ENCODE measurements at places on chromosomes 7 and 10.

DNA sequence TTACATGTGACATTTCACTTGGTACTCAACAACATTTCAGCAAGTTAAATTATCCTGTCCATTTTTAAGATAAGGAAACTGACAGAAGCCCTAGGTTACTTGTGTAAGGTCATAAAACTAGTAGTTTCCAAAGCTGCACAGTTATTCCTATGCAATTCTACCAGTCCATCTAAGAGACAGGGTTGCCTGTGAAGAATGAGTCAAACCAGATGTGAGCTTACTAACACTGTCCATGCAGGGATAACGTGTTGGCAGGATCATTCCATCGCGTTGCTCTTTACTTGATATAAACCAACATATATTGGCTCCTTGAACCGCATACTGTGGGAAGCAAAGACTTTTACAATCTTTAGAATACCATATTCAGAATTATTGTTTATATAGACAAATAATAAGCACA, 280.9 kb upstream of the HGF start:
- peak; percentile 67 for DNase-seq

DNA sequence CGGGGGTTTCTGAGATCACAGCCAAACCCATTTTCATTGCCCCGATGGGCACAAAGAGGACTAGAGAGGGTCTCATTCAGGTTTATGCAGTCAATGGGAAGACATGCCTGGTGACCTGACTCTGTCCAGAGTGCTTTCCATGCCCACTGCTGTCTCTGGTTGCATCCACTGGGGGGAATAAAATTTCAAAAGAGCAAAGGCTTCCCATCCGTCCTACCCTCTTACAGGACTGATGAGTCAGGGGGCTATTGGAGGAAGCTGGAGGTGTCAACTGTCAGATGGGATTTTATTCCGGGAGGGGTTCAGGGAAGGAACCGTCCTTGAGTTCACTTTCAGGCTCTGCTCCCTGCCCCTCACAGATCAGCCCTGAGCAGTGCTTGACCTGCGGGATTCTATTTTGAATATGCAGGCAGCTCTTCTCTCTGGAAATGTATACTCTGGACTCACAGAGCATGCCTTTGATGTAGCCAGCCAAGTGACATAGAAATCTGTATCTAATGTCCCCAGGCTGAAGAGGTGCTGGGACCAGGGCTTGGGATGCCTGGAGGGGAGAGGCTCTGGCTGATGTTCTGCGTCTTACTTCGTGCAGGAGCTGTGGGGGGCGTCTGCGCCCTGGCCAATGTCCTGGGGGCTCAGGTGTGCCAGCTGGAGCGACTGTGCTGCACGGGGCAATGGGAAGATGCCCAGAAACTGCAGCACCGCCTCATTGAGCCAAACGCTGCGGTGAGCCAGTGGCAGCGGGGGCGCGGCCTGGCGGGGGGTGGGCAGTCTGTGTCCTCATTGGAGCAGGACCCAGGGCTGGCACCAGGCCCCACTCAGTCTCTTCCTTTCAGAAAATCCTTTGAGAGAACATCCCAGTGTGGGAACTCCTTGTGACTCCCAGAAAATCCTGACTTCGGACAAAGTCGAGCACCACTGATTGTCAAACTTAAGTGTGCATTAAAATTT, 12.0 kb downstream of the C10orf62 start:
- DNase-seq: no peak

DNA sequence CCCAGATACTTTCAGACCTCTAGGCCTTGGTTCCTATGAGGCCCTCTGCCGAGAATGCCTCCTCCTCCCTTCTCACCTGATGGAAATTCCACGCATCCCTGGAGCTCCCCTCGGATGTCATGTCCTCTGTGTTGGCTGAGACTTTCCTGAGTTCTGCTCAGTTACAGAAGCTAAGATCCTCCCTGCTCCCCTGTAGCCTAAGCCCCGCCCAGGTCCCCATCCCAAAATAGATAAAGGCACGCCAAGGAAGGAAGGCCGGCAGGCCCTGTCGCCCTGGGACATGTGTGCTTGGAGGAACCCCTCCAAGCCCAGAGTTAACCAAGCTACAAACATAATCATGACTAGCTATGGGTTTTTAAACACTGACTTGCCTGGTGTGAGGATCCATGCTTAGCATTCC, 123.5 kb downstream of the SORBS1 start:
- no peak for DNase-seq

- no peak for DNase-seq
Measured at GRCh38 chr7:13839063-13839462, 150.4 kb downstream of the ETV1 start.

DNA sequence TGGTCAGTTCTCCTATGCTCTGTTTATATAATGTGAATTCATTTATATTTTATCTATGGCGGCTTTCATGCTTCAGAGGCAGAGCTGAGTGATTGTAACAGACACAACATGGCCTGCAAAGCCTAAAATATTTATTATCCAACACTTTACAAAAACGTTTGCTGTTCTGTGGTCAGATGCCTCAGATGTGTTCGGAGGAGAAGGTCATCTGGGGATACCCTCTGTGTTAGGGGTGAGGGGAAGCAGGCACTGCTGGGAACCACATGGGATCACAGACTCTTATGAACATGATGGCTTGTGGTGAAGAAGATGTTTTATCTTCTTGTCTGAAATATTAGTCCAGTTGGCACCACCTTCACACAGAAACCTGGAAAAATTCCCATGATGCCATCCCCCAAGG, 203.4 kb downstream of the PHTF2 start:
- no peak for DNase-seq

Measured in adipocyte (in vitro differentiated cells).